Activated CD4-positive, alpha-beta T cell treated with anti-CD3 and anti-CD28 coated beads, Interleukin-2, amount 50 U/mL, for 4 hours (primary cell): ENCODE measurements at places on chromosomes 5 and 9.

GRCh38 chr5:174319551-174319950 lies 274.0 kb downstream of the NSG2 start:
- no peak for DNase-seq

DNA sequence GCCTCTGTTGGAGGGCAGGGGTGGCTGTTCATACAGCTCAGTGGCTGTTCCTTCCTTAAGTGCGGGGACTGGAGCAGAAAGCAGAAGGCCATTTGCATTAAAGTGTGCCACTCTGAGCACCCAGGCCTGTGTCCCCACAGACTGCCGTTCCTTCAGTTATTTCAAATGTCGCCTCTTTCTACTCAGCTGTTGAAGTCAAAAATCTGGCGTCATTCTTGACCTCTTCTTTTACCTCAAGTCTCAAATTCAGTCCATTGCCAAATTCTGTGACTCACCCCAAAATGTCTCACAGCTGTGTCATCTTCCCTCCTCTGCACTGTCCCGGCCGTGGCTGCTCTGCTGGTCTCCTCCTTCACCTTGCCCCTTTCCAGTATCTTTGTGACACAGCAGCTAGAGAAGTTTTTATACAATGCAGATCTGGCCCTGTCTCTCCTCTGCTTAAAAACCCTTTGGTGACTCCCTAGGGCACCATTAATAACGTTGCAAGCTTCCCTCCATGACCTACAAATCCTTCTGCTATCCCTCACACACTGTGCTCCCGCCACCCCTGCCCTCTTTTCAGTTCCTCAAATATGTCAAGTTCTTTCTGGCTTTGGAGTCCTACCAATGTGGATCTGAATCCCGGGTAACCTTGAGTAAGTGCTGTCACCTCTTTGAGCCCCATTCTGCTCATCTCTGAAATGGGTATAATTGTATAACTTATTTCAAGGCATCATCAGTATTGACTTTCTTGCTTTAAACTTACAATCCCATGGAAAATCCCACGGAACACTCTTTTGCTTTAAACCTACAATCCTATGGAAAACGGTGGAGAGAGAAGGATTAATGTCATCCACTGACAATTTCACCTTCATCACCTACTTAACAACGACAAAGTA lies 98.3 kb upstream of the BOD1 start:
- no peak for DNase-seq

DNA sequence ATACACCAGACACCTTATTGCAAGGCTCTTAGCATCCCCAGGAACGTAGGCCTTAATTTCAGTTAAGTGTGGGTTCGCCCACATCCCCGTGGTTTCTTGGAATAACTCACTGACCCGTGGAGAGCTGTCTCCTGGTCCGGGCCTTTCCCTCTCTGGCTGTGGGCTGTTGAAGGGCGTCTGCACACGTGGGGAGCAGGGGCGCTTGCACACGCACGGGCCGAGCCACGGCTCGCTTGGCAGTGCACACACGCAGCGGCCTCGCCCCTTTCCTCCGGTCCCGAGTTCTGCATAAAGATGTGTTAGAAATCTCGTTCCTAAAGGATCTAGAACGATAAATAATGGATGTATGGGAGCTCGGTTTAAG lies 141.9 kb downstream of the PBX3 start:
- no peak for DNase-seq

- no peak for DNase-seq
These were observed 624.4 kb upstream of the C9orf72 start for GRCh38 chr9:28197653-28198052.

GRCh38 chr5:163566678-163567077 lies 61.3 kb downstream of the MAT2B start:
- DNase-seq: no peak
